Amniotic stem cell (primary cell): ENCODE measurements at places on chromosomes 1 and 21.

DNA sequence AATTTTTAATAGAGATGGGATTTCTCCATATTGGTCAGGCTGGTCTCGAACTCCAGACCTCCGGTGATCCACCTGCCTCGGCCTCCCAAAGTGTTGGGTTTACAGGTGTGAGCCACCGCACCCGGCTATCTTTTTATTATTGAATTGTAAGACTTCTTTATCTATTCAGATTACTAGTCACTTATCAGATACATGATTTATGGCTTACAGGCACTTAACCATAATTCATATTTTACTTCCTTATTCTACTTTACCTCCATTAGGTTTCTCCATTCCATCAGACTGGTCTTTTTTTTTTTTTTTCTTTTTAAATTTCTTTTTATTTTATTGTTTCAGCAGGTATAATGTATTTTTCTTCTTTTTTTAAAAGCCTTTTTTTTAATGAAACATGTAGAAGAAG is 4.4 kb downstream of the TMEM183A start:
- DNase-seq, result no peak

DNA sequence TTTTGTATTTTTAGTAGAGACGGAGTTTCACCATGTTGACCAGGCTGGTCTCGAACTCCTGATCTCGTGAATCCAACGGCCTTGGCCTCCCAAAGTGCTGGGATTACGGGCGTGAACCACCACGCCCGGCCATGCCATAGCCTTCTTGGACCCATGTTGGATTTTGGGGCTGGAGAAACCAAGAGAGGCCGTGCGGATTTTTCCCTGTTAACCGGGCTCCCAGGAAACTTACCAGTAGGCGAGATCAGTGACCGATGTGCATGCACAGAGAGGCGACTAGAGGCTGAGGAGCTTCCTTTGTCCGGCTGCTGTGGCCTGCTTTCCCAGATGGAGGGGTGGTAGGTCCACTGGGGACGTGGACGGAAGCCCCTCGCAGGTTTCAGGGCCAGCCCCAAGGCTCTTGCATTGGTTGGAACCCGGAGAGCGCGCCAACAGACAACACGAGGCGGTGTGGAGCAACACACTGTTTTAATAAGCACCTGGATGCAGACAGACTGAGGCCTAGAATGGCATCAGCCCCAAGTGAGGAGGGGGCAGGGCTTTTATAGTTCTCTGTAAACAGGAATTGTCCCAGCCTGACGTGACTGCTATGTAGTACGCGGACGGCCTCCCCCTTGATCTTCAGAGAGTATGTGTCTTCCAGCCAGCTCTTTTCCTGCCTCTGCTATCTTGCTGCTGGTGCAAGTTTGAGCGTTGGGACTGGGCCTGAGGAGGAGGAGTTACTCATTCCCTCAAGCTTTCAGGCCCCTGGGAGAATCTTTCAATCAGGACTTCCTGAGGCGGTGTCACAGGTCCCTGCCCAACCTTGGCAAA is at the start of gene ERVH48-1:
Gene ERVH48-1 (minus strand): TSS at position 517 of the 813 bp plus-strand sequence. CDS start 6,624 bp downstream, outside the sequence.
- no peak for DNase-seq

GRCh38 chr21:16535102-16535422 is 805.3 kb downstream of the USP25 start:
- no peak for DNase-seq

GRCh38 chr1:85321237-85321964 is 45.0 kb upstream of the BCL10 start:
- DNase-seq, result no peak

DNA sequence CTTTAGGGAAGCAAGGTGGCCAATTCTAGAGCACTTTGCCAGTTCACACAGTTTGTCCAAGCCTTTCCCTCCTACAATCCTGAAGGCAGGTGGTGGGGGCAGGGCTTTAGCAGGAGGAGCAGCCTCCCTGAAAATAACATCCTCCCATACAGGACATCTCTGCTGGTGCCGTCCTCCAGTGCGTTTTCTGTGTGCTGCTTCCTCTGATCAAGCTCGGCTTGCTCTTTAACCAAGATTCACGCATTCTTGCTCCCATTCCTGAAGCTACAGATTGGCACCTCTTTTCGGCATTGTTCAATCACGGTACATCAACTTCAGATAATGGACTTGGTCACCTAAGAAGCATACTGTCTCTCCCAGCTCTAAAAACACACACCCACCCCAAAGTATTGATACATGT is 7.5 kb upstream of the DPT start:
- DNase-seq, result no peak

DNA sequence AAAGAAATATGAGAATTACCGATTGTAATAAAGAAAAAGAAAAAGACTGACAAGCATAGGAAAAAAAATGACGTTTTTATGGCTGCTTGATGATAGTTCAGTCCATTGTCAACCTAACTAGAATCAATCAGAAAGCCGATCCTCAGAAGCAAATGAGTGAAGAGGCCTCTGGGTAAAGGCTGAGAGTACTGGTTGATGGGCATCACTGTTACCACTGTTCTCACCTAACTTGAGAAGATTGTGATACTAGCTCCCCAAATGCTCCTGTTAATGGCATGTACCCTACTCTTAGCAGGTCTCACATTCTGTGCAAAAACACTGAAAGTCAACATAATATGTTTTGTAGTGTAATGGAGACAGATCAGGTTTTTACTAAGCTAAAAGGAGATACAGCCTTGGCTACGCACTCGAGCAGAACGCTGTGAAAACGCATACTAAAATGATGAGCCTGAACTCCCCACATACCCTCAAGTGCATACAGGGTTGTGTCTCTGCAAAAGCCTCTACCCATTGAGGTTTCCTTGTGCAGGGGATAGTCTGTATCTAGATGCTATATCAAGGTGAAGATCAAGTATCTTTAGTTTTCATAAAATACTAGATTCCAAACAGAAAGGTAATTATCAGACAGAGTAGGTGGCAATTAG is 554.6 kb downstream of the SMYD3 start:
- no peak for DNase-seq

GRCh38 chr1:63248216-63248615 is 74.2 kb upstream of the FOXD3 start:
- DNase-seq, result no peak

GRCh38 chr1:94772230-94772641 is 47.9 kb upstream of the SLC44A3 start:
- no peak for DNase-seq

- no peak for DNase-seq
Observed at GRCh38 chr1:234331507-234331906, 41.7 kb upstream of the COA6 start.

GRCh38 chr1:184806296-184806721 is 51.7 kb upstream of the EDEM3 start:
- DNase-seq, result no peak

DNA sequence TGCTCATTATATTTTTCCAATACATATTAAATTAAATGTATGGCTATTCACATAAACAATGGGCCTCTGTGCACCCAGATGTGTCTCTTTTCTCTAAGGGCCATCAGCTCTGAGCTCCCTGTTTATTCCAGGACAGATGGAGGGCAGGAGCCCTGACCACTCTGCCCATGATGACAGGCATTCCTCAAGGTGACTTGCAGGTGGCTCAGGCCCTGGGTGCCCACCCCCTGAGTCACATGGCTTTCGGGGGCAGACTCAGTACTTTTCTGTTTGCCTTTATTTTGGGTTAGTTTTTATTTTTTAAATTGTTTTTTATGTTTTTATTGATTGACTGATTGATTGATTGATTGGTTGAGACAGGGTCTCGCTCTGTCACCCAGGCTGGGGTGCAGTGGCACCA is 6.4 kb upstream of the LRP8 start:
- DNase-seq, result no peak

DNA sequence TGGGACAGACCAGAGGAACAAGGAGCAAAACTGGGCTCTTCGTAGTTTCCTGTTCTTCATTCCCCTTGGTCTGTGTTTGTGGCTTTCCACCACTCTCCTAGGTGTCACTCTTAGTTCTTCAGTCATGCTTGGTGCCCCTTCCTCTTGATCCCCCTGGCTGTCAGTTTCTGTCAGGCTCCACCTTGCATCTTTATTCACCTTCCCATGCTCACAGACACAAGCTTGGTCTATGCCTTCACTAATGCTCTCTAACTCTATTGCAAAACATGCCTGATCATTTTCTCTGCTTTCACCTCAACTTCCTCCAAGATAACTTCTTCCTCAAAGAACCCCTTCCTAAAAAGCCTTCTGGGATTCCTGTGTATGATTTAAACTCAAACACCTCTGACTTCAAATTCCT is 122.9 kb downstream of the GLUL start:
- DNase-seq, result no peak

GRCh38 chr1:37605806-37606474 is 10.2 kb upstream of the GNL2 start:
- DNase-seq, result no peak

GRCh38 chr1:229363723-229364122 is 20.9 kb upstream of the CCSAP start:
- no peak for DNase-seq

GRCh38 chr21:45945868-45946210 is 35.7 kb upstream of the COL6A1 start:
- no peak for DNase-seq

- no peak for DNase-seq
Observed at GRCh38 chr1:177190308-177190970, 19.7 kb downstream of the BRINP2 start.

DNA sequence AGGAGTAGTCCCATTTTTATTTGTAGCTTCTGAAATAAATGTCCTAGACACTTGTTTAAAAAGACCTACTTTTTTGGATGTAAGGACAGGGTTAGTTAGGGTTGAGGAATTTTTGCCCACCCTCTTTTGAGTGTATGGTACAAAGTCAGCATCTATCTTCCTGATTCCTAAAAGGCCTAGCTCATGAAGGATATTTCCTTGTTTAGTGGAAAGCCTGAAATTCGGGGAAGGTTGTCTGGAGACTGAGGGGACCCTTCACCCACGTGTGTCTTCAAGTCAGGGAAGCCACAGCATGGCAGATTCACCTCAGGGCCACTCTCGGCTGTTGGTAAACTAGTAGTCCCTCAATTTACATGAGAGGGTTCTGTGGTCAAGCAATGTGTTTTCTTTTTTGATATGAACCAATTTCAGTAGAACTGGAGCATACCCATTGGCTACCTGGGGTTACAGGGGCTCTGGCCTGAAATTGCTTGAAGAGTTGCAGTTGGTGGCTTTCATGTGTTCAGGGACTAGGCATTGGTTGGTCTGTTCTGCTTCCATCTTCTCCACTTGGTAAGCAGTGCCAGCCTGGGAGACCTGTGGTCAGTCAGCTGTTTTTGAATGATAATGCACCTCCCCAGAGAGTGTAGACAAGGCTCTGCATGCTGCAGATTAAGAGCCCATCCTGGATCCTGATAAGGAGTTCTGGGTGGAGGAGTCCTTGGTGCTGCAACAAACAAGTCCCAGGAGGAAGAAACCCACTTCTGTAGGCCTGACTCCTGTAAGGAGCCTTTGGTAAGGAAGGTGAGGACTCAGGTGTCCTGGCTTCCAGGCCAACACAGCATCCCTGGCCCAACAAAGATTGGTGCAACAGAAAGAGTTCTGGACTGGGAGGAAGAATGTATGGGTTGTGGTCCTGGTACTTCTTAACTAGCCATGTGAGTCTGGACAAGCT is 6.3 kb downstream of the BTG2 start:
- DNase-seq, result no peak

DNA sequence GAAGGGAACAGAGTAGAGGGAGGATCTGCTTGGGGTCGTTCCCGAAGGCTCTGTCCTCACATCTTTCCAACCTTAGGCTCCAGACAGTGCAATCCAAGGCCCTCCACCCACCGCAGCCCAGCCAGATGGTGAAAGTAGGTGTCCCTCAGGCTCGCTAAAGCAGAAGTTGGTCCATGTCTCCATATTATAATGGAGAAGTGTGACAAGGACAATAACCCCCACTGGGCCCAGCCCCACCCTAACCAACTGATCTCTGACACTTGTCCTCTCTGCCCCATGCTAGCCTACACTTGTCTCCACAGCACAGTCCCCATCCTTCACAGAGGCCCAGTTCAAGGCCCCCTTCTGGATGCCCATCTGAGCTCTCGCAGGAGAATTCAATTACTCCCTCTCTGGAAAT is 48.7 kb downstream of the DMAP1 start:
- DNase-seq, result no peak

- DNase-seq, result no peak
Observed at GRCh38 chr1:234725177-234726132, 115.5 kb upstream of the IRF2BP2 start.

GRCh38 chr1:41381692-41382479 is 20.7 kb downstream of the FOXO6 start:
- no peak for DNase-seq

DNA sequence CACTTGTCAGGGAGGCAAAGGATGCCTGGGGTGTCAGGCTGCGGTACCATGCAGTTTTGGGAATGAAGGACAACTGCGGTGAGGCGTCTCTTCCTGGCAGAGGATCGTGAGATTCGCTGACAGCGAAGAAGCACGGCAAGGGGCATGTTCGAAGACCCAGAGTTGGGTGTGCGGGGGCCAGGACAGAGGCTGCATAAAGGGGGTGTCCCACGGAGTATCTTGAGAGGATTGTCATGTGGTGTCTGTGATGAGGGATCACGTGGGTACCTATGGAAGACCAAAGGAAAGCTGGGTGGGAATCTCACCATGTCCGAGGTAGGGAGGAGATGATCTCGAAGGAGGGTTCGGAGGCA is 372 bp downstream of the SLC25A44 start:
- DNase-seq, result no peak

DNA sequence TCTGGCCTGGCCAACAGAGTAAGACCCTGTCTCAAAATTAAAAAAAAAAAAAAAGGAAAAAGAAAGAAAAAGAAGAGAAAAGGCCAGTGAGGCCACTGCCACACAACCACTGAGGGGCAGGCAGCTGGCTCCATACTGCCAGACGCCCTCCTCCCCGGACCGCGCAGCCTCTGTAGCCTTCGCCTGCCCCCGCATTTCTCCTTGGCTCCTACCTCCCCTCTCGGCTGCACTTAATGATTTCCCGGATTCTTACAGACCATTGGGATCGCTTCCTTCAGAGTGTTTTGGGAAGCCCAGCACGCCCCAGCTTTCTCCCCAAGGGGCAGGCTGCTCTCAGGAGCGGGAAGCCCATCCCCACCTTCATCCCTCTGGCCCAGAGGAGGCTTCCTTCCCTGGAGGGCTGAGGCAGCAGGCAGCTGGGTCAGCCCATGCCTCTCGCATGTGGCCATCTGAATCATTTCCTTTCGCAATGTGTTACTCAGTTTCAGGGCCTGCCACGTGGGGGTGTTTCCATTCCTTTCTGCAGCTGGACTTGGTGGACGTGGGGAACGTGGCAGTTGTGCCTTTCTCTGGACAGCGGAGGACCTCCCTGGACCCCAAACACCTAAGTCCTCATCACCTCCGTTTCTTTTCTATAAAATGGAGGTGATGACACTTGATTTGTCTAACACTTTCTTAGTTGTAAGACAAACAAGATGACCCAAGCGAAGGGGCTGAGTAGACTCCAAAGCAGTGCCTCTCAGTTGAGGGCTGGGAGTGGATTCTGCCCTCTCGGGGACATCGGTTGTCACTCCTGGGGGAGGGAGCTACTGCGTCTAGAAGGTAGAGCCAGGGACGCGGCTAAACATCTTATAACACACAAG is 2.3 kb downstream of the SLC2A5 start:
- no peak for DNase-seq
